ENCODE measurements at places on chromosomes 6 and 20.

GRCh38 chr20:37343994-37344355 lies 2.0 kb upstream of the SRC start:
- DNase-seq, result no peak

DNA sequence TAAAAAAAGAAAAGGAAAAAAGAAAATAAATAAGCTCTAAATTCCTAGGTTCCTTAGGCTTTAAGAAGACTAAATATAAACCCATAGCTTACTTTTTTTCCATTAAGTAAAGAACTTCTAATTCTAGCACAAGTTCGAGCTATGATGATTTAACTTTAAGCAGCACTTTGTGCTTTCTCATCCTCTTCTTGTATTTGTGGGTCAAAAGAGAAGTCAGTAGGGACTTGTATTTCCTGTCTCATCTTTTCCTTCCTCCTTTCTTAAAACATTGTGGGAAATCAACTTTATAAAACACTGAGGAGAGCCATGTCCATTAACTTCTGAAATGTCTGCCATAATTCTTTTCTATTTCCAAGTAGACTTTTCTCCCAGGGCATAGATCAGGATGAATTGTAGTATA lies 637.7 kb upstream of the CITED2 start:
- DNase-seq, result no peak

- no peak for DNase-seq
These were observed 15.0 kb downstream of the PREX1 start for GRCh38 chr20:48812600-48813445.

DNA sequence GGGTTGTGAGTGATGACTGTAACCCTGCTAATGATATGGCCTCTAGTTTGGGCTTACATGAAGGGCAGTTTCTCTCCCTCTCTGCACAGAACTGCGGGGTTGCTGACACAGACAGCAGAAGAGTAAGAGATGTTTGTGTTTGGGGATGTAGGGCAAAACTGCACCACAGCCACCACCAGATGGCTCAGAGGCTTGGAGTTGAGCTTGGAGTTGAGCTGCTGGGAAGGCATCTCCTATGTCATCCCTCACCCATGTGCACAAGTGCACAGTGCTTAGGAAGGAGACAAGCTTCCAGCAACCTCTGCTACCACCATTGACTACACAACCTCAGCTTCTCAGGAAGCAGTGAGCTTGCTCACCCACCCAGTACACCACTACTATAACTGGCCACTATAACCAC lies 303.9 kb upstream of the DEFB112 start:
- DNase-seq, result no peak

DNA sequence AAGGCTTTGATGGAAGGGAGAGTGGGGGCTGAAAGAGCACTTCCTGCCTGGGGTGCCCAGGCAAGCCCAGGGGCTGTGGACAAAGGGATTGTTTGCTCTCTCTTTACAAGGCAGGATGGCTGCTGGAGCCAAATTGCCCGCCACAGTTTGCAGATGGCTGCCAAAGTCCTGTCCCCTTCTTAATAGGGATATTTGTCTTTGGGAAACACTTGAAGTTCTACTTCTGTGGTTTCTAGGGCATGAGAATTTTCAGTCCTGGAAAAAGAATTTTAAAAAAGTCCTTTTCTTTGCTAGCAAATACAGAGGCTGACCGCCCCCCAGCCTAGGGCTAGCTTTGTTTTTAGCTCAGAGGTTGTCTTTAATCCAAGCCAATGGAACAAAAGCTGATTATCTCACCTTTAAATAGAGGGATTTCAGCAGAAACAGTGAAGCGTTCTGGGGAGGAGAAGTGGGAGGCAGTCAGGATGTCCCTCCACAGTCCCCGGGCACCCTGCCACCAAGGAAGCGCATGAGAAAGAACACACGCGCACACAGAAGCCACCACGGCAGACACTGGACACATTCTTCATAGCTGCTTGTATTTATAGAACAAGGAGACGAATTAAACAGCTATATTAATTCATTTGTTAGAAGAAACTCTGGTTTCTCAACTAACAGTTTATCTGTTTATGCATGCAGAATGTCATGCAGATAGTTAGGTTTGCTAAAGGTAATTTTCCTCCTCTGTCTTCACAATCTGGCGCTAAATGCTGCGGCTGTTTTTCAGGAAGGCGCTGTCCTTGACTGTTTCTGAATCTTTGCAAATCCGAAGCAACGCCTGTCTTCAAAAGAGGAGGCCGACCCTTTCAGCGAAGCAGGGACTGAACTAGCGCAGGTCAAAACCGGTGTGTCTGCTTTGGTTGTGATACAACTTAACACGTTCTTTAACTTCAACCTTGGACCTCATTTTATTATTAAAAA lies 736.9 kb downstream of the QKI start:
- no peak for DNase-seq

DNA sequence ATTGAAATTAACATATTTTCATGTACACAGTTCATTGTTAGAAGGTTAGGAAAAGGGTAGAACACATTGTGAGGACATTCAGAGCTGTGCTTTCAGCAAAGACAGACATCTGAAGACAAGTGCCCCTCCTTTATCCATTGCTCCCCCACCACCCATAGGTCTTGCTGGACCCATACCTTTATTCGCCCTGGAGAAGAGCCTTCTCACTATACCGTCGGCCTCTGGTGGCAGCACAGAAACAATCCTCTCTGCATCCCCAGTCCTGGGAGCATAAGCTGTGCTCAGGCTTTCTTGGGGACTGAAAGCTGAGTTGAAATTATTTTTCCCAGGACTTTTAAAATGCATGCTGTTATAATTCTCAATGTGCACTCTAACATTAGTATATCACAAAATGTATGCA lies 372.3 kb downstream of the EPHA7 start:
- no peak for DNase-seq

- DNase-seq, result no peak
These were observed 6.6 kb upstream of the HEBP2 start for GRCh38 chr6:138397128-138398122.
